Body of pancreas (tissue), 4 donors: ENCODE measurements at places on chromosomes 4 and X. TPM values are rescaled to one million over a fixed set of nuclear protein-coding genes. Genes with fewer than 3 reads are reported as not detected.
A peak's percentile ranks its signal among the peaks of the same experiment; 100 is the strongest.

DNA sequence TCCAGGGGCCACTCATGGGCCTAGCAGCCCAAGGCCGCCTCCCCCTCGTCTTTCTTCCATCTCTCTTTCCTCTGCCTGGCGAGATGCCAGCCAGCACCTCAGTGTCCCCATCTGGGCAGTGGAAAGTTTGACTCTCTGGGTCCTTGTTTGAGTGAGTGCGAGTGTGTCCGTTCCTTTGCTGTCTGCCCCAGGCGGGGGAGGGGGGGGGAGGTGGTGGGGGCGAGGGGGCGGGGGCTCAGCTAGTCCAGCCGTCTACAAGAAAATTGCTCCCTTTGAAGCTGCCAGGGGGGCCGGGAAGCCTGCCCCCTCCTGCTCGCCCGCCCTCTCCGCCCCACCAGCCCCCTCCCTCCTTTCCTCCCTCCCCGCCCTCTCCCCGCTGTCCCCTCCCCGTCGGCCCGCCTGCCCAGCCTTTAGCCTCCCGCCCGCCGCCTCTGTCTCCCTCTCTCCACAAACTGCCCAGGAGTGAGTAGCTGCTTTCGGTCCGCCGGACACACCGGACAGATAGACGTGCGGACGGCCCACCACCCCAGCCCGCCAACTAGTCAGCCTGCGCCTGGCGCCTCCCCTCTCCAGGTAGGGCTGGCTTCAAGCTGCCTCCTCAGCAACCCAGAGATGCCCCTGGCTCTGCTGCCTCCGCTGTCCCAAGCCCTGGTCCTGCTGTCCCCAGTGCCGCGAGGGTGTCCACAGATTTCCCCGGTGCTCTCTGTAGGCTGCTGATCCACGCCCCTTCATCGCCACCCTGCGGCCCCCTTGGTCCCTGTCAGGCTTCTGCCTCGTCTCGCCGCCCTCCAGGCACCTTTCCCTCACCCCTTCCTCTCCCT is at the start of gene BGN:
Gene BGN, plus strand, starts transcription at position 440 of the 821 bp plus-strand sequence. CDS start 9,652 bp downstream, outside the sequence.
- DNase-seq: peak; percentile 10

GRCh38 chrX:3154386-3154975 is 113.2 kb downstream of the ARSF start:
- no peak for DNase-seq

DNA sequence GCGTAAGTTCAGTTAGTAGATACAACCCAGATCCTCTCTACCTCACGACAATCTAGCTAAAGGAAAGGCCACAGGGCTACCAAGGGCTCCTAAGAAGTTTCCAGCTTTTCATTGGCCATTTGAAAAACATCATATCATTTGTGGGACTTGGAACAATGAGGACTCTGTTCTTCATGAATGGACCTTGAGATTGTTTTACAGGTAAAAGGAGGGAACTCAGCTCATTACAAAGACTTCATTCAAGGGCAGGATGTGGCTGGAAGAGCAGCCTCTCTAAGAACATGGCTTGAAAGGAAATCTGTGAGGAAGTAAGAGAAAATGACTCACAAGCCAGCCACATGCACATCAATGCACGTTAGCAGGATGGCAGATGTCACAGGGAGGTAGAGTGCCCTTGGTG is 105.9 kb upstream of the SLC7A11 start:
- no peak for DNase-seq

CCKAR gene
- not detected for total RNA-seq

DNA sequence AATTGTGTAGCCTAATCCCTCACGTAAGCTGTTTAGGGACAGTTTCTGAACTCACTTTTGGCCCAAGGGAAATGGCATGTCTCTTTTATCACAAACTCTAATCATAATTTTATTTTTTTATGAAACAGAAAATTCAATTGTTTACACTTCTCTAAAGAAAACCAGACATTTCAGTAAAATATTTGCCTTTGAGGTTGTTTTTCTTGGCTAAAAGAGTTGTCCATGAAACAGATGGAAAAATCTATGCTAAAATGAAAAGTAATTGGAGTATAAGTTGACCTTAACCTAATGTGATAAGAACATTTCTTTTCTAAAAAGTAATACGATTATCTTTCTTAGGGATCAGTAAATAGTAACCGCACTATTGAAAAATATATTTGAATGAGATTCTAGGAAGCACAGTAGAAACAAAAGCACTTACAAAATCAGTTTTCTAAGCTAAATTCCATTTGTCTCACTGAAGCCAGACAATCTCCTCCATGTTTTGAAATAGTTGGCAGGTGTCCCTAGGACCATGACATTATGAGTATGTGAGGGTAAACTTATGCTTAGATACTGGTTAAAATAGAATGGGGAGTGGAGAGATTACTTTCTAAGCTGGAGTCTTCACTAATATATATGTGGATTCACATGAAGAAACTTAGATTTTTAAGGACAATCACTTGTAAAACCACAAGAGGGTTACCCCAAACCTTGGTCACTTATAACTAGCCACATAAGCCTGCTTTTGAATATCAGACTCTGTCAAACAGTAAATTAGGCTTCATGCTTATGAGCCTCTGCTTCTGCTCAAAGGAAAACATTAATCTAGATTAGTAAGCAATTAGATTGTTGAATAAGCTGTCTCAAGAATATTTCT is 20.1 kb upstream of the TET2 start:
- DNase-seq: no peak

DNA sequence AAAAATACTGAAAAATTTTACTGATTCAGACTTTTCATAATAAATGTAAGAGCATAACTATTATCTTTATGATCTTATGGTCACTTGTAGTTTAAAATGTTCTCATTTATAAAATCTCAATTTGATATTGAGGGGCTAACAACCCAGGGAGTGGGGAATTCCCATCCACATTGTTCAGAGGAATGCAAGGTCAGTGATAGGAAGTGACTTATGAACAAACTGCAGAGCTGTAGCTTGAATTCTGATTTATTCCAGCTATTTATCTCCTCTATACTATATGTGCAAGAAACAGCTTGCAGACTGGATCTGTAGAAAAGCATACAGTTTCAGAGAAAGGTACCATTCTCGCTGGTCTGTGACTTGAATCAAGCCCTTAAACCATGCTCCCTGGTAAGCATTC is 61.6 kb downstream of the SEC24D start:
- DNase-seq: no peak

GRCh38 chrX:138748480-138748879 is 37.0 kb upstream of the FGF13 start:
- no peak for DNase-seq

DNA sequence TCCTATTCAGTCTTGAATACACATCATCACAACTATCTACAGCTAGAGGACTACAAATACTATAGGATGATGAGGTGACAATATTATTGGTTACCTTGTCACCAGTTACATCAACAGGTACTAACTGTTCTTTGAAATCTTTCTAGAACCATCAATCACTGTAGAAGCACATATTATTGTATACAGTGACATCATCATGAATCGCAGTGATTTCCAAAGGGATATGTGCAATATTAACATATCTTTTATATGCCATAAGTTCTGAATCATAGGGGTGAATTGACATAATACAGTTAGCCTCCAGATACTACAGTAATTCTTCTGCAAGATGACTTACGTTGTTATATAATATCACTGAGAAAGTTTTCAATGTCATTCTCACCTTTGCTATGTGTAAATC is 105.2 kb upstream of the HPGD start:
- DNase-seq: no peak

GRCh38 chr4:90876296-90876695 is 749.1 kb downstream of the CCSER1 start:
- no peak for DNase-seq

TIMM8A gene
- total RNA-seq: 5.7 TPM

VSIG1 gene
- total RNA-seq: 2.6 TPM

GRCh38 chr4:127047930-127048329 is 584.8 kb upstream of the INTU start:
- DNase-seq: no peak

RAB40AL gene
- 8.2 TPM for total RNA-seq

ADAMTS3 gene
- total RNA-seq: 0.33 TPM

- DNase-seq: peak; percentile 78
Measured at GRCh38 chr4:40630335-40631021, 814 bp upstream of the RBM47 start.

STK26 gene
- total RNA-seq: 5.3 TPM

DNA sequence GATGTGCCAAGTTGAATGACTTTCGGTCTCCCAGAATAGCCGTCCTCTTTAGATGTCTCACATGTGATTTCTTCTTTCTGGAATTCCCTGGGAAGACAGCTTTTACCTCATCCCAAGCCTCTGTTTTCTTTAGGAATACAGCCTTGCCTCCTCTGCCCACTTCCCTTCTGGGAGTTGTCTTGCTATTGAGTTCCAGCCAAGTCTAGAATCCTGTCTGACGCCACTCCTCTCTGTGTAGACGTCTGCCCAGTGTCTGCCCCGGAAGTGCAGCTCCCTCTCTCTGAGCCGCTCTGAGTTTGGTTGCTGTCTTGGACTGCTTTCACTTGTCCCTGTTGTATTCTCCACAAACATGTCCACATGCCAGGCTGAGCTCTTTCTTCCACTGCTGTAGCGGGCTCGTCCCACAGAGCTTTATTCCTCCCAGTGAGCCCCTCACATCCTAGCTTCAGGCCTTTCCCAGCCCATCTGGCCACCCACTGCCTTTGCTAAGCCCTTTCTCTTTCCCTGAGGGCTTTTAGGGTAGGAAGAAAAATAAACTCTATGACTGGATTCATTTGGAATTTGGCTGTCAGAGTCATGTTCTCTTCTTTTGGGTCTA is 9.0 kb upstream of the IGFBP7 start:
- DNase-seq: peak; percentile 40

PRRG3 gene
- total RNA-seq: 0.33 TPM

ARAP2 gene
- total RNA-seq: 12.5 TPM

- DNase-seq: no peak
Measured at GRCh38 chrX:17160975-17161374, 214.0 kb upstream of the NHS start.

DNA sequence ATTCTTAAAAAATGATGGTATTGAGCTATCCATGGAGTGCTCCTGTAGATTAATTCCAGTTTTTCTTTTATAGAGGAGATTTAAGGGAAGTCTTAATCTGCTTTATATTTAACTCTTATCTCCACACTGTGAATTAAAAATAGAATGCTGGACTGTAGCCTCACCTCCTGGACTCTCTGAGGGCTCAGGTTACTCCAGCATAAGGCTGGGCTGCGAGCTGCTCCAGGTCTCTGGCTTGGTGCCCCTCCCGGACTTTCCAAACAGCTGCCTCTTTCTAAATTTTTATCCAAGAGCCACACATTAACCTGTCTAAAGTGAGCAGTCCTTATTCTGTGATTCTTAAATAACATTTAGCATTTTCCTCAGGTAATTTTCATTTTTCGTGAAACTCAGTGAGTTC is 218.7 kb upstream of the JADE1 start:
- DNase-seq: peak; percentile 85

ENOPH1 gene
- total RNA-seq: 6.3 TPM

DNA sequence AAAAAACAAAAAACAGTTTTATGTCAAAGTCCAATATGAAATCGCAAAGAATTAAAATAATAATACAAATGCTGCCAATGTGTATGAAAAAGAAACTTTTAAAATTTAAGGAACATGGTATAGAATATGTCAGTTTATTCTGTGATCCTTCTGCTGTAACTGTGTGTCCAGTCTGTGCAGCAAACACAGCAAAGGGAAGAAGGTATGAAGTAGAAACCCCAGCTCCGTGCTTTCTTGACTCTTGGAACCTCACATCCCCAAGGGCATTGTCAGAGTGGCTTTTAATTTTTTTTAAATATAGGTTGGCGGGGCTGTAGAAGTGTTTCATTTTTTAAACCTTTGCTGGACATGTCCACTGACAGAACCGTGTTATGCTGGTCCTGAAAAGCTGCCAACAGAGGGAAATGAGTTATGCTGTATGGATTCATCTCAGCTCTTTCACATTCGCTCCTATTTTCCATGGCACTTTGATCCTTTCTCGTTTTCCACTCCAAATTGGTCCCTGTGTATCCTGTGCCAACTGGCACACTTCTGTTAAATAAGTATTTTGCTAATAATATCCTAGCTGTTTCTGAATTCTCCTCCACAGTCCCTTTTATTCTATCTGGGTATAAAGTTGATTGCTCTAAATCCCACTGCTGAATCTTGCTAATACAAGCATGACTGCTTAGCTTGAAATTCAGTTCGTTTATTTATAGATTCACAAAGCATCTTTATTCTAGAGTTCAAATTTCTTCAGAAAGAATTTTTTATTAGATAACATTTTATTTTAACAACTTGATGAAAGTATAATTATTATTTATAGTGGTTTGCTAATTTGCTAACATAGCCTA is 127.0 kb upstream of the DDIT4L start:
- DNase-seq: no peak

GRCh38 chr4:107939307-107939706 is 8.0 kb downstream of the CYP2U1 start:
- DNase-seq: no peak

ARL13A gene
- total RNA-seq: not detected

- DNase-seq: no peak
Measured at GRCh38 chrX:41502004-41502403, 54.9 kb downstream of the NYX start.

- no peak for DNase-seq
Measured at GRCh38 chrX:8453611-8454010, 11.0 kb upstream of the VCX3B start.

GRCh38 chr4:62644372-62644771 is 1444.2 kb downstream of the ADGRL3 start:
- DNase-seq: no peak

DNA sequence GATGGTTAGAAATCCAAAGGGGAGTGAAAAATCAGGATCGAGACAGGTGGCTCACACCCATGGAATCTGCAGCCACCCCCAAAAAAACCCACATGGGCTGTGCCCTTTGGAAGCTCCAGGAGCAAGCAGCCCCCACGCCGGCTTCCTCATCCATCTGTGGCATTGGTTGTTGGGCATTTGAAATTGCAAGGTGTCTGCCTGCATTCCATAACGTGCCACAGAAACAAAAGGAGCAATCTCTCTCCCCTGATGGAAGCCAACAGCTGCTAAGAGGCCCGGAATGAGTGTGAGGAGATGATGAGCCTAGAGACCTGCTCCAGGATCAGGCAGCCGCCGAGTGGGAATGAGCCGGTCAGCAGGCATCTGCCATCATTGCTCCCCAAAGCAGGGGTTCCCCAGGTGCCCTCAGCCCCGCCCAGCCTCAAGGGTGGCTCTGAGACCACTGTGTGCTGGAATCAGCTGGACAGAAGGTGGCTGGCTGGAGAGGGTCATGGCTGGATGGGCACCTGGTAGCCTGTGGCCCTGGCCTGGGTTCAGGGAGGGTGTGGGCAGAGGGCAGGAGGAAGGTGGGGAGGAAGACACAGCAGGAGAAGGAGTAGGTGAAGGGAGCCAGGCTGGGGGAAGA is 113.2 kb downstream of the CRLF2 start:
- DNase-seq: no peak

OPN1LW gene
- total RNA-seq: not detected
